ENCODE measurements at places on chromosomes 7 and 10. TPM values are rescaled to one million over a fixed set of nuclear protein-coding genes. Genes with fewer than 3 reads are reported as not detected.

Gene LDB3
- not detected for total RNA-seq

Gene TMEM72
- not detected for total RNA-seq

Gene SPDYE1
- total RNA-seq = not detected

Gene SLC18A3
- total RNA-seq = not detected

Gene RNF133
- total RNA-seq = not detected

Gene VSIR
- 125 TPM for total RNA-seq

Gene HERPUD2
- total RNA-seq = 20.4 TPM

DNA sequence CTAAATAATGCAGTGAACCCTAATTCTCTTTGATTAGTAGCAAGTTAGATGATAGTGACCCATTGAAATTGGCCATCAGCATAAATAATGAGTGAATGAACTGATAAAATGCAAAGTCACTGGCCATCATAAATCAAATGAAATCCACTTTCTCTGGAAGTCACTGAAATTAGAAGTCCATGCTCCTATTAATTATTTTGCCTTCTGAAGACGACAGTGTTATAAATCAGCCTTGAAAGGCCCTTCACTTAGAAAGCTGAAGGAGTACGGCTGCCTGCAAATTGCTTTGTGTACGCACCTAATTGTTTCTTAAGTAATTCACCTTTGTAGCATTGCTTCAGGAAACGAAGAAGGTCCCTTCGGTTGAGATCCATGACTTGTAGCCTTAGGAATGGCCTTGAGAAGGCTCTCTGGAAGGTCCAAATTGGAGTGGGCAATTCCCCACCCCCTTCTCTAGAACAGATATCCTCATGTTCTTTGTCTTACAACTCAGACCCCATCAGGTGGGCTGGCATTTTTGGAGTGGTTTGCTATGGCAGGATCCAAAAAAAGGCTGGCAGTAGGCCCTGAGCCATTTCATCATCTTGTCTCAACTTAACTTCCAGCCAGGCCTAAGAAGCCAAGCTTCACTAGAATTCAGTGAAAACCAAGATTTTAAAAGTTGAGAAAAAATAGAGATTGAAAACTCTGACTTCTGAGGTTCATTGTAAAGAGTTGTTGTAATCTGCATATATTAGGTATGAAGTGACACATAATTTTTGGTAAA is 420.3 kb downstream of the LRMDA start:
- no peak for DNase-seq

GRCh38 chr10:76885816-76886215 is 751.8 kb downstream of the KCNMA1 start:
- DNase-seq = peak; percentile 7

- no peak for DNase-seq
These were observed 3.1 kb upstream of the IRF5 start for GRCh38 chr7:128934361-128935341.

DNA sequence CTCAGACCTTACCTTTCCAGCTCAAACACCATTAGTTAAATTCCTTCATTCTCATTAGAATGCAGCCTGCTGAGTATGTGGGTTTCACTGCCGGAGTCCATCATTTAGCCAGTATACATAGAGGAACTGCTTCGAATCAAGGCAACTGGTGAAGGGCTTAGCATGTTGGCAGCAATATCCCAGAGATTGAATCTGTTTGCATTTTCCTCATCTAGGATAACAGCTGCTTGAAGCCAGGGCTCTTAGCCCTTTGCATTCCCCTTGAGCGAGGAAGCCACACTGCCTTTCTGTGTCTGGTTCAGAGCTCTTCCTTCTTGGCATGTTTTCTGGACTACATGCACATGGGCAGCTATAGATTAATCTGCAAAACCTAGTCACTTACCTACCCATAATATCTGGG is 14.7 kb downstream of the NODAL start:
- no peak for DNase-seq

DNA sequence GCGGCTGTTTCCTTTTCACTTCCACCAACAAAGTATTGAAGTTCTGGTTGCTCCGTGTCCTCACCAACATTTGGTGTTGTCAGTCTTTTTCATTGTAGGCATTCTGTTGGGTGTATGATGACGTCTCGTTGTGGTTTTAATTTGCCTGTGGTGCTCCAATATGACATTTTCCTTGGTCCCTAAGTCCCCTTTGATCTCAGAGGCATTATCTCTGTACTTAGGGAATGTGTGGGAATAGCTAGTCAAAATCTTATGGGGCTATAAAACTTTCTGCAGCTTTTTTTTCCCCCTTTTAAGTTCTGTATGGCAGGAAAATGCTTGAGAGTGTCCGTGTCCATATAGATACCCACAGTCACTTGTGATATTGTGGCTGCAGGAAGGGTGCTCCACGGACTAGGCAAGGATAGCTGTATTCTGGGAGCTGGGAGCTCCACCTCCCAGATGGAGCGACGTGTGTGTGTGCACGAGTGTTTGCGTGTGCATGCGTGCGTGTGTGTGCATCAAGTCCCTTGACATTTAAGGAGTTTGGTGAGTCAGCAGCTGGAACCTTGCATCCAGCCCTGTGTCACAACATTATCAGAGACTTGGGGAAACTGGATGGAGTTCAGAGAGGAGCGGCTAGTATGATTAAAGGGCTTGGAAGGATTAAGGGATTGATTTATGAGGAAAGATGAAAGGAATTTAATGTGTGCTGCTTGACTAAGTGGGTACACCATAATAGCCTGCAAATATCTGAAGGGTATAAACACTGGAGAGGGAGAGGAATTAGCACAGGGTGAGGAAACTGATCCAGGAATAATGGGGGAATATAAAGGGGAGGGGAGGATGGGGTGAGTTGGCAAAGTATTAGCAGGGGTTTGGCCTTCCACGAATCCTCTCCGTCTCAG is 66.8 kb downstream of the LRMDA start:
- DNase-seq = no peak

DNA sequence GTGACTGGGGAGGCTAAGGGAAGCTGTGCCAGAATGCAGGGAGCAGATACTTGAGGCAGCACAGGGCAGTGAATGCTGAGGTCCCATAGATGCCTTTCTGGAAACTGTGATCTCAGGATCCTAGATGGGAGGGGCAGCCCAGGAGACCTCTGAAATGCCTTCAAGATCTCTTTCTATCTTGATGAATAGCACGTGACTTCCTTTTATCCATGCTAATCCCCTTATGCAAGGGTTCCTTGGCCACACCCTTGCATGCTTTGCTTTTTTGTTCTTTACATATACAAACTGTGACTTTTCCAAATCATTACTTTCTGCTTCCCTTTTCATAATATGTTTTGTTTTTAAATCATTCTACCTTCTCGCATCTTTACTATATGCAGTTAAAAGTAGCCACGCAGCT is 14.7 kb downstream of the ATRNL1 start:
- no peak for DNase-seq

- no peak for DNase-seq
These were observed 49.7 kb upstream of the TARP start for GRCh38 chr7:38323156-38323555.

DNA sequence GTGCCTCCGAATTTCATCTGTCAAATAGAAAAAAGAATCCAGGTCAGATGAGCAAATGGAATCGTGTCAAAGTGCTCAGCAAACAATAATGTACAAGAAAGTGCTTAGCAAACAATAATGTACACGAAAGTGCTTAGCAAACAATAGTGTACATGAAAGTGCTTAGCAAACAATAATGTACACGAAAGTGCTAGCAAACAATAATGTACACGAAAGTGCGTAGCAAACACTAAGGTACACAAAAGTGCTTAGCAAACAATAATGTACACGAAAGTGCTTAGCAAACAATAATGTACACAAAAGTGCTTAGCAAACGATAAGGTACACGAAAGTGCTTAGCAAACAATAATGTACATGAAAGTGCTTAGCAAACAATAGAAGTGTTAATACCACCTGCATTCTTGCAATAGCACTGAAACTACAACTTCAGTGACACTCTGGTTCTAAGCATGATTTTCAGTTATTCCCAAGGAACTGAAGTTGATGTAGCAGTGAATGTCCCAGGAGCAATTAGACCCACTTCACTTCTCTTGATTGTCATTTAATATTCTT is 33.4 kb upstream of the MYL10 start:
- DNase-seq = no peak

DNA sequence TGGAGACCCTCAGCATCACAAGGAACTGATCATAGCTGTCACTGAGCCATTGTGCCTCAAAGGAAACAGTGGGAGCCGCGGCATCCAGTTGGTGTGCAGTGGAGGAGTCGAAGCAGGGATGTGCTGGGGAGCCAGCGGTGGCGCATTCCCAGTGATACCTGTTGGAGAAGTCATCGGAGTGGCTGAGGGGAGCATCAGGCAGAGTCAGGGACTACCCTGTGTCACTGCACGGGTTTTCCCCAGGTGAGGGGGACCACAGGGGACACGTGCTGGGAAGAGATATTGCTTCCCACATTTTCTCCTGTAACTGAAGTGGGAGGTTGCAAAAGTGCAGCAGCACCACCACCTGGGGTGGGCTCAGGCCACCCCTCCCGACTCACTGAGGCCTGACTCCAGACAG is 57.7 kb downstream of the PKD1L1 start:
- DNase-seq = no peak

DNA sequence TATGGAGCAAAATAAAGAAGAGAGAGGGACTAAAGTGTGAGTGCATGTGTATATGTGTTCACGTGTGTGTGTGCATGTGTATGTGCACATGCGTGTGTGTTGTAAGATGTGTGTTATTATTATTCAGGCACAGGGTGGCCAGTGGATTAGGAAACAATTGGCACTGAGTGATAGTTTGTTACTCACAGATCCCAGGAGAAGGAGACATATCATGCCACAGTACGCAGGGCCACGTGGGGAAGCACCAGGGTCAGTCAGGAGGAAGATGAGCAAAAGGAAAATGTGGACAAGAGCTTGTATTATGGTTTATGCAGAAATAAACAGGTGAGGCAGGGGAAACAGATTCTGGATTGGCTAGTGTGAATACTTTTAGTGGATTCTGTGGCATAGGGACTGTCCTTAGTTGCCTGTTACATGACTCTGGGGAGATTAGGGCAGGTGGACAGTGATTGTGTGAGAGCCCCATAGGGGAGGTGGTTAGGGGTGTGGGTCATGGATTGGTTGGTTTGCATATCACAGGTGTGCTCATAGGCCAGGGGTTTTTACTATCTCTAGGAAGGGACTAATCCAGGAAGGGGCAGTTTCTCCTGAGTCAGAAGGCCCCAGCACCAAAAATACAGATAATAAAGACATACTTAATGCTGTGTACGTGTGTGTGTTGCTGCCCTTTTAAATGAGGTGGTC is 90.0 kb downstream of the PLXDC2 start:
- no peak for DNase-seq

DNA sequence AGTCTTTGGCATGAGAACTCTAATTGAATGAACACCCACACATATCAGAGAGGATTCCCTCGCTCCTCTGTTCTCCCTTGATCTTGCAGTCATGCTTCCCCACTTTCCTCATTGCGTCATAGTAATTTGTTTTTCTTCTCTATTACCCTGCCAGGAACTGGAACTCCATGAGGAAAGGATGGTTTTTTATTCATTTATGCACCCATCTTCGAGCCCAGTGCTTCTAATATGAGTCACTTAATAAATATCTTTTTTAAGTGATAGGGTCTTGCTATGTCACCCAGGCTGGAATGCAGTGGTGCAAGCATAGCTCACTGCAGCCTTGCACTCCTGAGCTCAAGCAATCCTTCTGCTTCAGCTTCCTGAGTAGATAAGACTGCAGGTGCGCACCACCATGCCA is 83.5 kb downstream of the OTUD1 start:
- DNase-seq = peak; percentile 34

- no peak for DNase-seq
These were observed 198.5 kb downstream of the PAXIP1 start for GRCh38 chr7:154804449-154804848.

DNA sequence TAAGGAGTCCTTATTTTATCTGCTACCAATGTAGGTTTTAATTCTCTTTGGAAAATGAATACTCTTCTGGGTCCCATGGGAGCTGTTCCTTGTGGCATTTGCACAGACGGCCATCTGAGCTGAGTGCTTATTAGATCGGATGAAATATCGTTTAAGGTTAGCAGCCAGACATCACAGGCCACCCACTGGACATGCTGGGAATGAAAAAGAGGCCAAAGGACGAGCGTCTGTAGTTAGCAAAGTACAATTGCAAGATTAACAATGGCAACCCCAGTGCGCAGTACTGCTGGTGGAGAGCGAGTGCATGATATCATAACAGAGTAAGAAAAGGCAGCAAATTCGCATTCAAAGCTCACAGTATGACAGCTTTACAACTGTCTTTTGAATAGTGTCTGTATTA is 28.3 kb upstream of the CREB5 start:
- no peak for DNase-seq

DNA sequence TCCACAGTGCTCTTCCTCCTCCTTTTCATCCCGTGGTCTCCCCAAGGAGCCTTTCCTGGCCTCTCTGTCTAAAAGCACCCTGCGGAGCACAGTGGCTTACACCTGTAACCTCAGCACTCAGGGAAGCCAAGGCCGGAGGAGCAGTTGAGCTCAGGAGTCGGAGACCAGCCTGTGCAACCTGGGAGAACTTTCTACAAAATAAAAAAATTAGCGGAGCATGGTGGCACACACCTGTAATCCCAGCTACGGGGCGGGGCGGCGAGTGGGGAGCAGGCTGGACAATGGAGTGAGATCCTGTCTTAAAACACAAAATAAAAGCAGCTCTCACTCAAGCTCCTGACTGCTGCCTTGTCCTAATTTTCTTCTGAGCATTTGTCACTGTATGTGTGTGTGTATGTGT is 1.4 kb upstream of the COBL start:
- DNase-seq = no peak

GRCh38 chr7:120615703-120616102 is 242.2 kb downstream of the TSPAN12 start:
- DNase-seq = no peak

DNA sequence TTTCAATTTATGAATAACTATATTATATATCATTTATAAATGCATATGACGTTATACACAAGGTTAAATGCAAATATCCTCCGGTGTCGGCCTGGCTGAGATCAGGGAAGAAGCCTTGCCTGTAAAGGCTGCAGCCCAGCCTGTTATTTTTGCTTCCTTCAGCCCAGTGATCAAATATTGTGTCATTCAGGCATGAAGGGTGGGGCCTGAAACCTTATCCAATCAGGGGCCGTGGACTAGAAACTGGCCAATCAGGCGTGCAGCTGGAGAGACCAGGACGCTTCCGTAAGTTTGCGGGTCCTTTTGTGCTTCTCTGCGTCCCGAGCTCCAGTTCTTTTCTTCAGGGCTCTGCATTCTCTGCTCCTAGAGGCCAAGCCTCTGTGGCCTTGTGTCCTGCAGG is at the start of gene ZNF722:
TSS of gene ZNF722 (plus strand) at position 301 of the 400 bp plus-strand sequence. CDS start 113 bp downstream, outside the sequence.
- no peak for DNase-seq

DNA sequence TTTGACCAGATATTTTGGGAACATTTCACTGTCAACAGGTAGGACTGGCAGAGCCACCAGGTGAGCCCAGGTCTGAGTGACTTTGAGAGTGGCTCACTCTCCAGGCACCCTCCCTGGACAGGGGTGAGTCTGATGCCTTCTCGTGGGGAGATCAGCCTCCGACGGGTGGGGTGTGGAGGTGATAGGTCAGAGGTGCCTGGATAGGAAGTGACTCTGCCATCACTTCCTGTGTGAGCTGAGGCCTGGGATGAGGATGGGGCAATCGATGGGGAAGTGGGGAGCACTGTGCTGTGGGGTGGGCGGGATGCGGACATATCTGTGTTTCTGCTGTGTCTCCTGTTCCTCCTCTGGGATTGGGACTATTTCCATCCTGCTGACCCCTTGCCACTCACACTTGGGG is 34.6 kb downstream of the IFT22 start:
- no peak for DNase-seq

- no peak for DNase-seq
These were observed 39.7 kb downstream of the MCMBP start for GRCh38 chr10:119832951-119833350.
